ENCODE measurements at places on chromosomes 16 and 17.

DNA sequence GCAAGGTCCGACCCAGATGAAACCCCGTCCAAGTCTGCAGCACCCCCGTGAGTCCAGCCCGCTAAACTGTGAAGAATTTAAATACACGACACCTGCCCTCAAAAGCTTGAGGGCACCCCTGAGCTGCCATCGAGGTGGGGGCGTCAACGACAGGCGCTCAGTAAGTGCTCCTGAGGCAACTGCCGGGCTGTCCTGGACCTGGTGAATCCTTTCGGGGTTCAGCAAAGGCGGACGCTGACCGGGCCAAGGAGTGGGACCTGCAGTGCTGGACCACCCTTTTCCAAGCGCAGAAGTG lies 512 bp upstream of the ENDOV start:
- no peak for DNase-seq

GRCh38 chr17:57341611-57342540 lies 85.6 kb downstream of the MSI2 start:
- no peak for DNase-seq

GRCh38 chr16:86252596-86252995 lies 257.7 kb upstream of the FOXF1 start:
- DNase-seq: peak; percentile 19

DNA sequence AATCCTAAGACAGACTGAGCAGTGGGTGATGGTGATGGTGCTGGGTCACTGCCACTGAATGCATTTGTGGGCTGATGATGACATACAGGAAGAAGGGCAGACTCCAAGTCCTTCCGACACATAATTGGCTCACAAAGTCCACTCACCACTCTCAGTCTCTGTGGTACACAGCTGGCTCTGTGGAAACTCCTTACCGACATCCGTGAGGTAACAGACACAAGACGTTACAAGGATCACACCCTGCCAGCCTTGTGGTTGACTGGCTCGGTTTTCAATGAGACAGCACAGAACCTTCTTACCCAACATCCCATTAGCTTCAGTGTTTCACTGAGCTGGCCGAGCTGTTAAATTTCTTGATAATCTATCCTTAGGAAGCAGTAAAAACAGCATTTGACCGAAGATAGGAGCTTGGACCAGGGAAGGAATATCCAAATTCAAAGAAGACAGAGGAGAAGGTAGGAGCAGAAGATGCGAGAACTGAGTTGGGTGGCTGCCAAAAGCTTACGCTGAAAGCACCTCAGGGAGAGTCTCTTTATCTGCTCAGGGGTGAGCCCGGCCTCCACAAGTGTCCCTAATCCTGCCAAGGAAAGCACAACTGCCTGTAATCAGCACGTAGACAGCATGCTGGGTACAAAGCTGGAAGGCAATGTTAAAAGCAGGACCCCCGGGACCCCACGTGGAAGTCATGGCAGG lies 5.5 kb upstream of the MXRA7 start:
- DNase-seq: peak; percentile 95

DNA sequence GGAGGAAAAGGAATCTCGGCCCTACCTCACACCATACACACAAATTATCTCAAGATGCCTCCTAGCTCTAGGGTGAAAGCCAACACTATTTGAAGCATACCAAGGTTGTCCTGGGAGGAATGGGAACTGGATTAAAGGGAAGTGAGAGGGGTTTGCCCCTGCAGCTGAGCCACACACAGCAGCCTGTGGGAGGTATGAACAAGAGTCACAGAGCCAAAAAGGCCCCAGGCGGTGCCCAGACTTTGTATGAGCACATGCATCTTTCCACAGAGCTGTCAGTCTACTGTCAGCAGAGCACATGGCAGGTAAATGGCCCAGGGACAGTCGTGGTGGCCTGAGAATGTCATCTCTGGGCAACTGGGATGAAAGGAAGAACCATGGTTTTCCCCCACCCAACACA lies 31.0 kb upstream of the RCVRN start:
- DNase-seq: no peak

DNA sequence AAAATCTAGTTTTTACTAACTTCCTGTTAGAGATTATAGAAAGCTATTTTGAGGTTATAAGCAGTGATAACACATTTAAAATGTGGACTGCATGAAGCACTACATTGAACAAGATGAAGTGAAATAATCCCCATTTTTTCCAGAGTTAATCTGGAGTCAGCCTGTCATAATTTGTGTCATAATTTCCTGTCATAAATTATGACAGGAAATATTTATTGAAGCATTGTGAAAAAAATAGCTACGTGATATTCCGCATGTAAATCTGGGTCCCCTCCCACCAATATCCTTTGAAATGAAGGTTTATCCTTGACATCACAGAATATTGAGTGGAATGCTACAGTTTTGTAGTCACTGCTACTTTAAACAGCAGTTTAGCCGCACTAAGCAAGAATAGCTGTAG lies 40.1 kb downstream of the OMG start:
- DNase-seq: no peak

DNA sequence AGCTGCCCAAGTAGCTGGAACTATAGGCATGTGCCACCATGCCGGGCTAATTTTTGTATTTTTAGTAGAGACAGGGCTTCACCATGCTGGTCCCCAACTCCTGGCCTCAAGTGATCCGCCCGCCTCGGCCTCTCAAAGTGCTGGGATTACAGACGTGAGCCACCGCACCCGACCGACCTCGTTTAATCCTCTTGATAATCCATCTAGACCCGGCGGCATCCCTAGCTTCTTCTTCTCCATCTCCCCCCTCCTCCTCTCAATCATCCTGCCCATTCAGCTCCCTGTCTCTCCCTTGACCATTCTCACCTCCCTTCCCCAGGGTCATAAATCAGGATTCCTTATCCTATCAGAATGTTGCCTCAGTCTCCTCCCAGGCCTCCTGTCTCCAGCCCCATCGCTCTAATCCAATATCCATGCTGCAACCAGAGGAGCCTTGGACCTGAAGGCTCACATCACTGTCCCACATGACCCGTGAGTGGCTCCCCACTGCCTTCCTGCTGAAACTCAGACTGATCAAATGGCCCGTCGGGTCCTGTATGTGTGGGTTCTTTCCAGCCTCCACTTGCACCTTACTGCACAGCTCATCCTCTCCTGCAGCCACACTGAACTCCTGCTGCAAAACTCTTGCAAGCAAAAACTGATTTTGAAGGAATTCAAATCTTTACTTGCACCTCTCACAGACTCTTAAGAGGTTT lies 74.1 kb upstream of the CDH5 start:
- DNase-seq: no peak

DNA sequence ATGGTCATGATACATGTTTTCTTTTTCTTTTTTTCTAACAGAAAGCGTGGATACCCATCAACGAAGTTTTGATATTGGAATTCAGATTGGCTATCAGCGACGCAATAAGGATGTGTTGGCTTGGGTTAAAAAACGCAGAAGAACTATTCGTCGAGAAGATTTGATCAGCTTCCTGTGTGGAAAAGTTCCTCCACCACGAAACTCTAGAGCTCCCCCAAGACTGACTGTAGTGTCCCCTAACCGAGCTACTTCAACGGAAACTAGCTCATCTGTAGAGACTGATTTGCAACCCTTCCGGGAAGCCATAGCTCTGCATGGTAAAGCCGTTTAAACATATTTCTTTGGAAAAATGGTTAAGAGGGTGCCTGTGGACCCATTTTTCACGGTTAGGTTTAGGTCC lies 11.5 kb downstream of the HAPSTR1 start:
- DNase-seq: no peak

GRCh38 chr17:83137523-83137922 lies 58.1 kb downstream of the METRNL start:
- no peak for DNase-seq

DNA sequence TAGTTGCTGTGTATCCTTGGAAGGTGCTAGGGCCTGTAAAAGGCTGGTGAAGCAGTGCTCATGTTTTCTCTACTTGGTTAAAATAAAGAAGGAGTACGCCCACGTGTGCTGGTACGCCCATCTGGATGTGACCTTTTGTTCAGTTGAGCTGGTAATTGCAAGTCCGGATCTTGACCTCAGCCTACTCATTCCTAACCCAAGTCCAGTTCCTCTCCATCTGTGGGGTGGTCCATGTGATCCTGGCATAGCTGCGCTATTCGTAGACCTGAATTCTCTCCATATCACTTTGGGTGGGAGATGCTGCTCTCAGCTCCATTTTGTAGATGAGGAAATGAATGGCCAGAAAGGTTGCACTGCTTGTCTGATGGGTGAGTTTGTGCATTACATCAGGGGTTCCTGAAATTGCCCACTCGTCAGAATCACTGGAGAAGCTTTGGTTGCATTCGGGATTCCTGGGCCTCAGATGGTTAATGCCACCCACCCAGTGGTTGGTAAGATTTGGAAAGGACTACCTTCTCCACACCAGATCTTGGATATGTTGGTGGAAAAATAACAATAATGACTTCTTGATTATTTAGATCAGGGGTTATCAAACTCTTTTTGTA lies 328.8 kb downstream of the CPPED1 start:
- no peak for DNase-seq

DNA sequence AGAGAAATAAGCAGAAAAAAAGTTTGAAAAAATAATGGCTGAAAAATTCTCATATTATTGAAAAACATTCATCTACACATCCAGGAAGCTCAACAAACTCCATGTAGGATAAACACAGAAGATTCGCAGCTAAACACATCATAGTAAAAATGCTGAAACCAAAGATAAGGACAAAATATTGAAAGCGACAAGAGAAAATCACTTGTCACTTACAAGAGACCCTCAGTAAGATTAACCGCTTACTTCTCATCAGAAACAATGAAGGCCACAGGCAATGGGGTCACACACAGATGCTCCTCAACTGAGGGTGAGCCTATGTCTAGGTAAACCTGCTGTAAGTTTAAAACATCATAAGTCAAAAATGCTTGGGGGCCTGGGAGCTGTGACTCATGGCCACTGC lies 38.1 kb upstream of the METRNL start:
- no peak for DNase-seq

GRCh38 chr17:79174905-79175856 lies 100.6 kb downstream of the ENGASE start:
- no peak for DNase-seq

DNA sequence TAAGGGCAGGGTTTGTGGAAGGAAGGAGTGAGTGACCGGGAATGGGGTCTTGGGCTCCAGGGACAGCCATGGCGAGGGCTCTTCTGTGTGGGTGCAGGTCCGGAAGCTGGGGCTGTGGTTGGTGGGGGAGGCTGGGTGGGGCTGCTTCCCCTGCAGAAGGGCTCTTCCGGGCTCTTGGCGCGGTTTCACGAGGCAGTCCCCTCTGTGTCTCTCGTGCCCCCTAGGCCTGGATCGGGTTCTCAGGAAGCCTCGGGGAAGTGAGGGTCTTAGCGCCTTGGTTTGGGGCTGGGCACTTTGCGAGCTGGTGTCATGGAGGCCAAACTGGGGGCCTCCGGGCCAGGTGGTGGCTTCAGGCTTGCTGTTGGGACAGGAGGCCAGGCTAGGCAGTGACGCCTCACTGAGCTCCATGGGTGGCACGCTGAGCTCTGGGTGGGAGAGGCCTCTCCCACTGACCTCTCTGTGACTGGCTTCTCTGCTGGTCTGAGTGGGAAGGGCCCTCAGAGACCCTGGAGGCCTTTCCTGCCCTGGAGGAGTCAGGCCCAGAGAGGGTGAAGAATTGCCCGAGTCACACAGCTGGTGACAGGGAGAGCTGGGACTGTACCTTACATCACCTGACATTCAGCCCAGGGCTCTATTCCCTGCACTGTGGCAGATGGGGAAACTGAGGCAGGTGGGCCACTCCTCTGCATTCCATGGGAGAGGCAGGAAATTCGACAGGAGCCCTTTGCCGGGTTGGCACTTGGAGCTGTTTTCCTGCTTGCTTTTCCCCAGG lies 8.2 kb downstream of the ADCY7 start:
- no peak for DNase-seq

- no peak for DNase-seq
These were observed 34.9 kb downstream of the PRKCA start for GRCh38 chr17:66337268-66337667.

DNA sequence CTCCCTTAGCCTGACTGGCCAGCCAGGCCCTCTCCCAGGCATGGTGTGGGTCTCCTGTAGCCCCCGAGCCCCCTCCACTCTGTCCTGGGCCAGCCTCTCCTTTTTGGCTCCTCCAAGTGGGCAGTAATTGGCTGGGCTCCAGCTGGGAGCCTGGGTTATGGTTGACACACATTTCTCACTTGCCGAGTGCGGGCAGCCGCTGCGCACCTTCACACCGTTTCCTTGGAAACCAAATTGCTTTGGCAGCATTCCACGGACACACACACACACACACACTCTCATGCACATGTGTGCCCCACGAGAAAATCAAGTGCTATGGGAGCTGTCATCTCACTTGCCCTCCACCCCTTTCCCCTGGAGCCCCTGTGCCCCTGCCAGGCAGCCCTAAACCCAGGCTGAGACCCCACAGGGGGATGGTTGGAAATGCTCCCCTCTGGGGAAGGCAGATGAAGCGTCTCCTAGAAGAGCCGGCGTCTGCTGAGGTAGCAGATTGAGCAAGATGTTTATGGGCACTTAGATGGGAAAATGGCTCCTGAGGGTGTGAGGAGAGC lies 402.7 kb upstream of the TNRC6C start:
- DNase-seq: peak; percentile 83

DNA sequence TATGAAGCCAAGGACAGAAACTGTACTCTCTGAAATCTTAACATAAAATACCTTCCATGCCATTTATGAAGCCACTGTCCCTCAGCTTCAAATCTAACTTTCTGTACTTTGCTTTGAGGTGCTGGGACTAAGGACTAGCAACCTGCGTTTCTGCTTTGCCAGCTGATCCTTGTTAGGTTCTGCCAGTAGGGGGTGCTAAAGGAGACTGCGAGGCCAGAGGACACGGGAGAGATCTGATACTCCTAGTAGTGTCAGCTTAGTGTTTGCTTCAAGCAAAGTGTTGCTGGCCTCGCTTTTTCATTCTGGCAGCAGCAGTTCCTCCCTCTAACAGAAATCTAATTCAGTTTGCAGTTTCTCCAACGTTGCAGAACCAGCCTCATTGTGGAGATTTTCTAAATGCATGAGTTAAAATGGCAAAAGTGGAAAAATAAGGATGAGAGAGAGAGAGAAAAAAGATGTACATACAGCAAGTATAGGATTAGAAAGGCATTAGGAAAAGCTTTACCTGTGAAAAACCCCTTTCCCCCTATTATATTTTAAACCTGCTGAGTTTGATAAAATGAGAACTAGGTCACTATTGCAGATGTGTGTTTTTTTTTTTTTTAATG lies 297.5 kb downstream of the CA10 start:
- DNase-seq: peak; percentile 55

DNA sequence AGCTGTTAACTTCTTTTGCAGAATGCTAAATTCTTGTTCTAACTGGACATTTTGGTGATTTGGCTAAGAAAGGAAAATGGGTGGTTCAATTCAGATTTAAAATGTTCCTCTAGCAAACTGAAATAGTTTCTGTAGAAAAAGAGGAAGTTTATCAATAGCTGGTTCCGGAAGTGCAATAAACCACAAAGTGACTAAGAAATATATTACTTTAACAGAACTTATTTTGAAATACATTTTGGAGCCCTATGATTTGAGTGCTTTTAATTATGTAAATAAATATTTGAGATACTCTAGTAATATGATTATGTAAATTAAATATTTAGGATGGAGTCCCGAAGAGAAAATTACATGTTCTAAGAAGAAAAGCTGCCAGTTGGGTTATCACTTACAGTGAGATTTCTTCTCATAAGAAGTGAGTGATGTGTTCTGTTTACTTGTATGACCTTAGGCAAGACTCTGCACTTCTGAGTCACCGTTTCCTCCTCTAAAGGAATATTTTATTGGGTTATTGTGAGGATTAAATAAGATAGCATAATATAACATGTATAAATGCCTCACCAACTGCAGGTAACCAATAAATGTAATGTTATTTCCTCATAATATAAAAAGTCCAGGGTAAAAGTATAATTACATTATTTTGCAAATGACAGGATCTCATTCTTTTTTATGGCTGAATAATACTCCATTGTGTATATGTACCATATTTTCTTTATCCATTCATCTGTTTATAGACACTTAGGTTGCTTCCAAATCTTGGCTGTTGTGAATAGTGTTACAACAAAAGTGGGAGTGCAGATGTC lies at the start of gene EVI2B:
TSS of gene EVI2B (minus strand) at position 73 of the 800 bp plus-strand sequence. CDS start 8,445 bp downstream, outside the sequence.
- DNase-seq: no peak
